ENCODE measurements at places on chromosomes 1 and 21.

DNA sequence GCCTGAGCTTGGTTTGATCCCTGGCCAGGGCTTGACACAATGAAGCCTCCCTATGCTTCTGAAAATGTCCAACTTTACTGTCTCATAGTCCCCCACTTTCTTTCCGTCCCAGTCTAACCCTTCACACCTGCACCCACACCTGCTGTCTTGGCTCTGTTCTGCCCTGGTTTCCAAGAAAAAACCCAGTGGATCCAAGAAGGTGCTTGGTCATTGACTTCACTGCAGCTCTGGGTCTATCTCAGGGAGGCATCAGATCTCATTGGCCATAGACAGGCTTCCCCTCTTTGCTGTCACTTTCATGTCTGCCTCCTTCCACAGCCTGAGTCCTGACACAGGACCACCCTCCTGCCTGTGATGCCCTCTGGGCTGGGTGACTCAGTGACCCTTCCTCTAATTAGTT is 37.8 kb upstream of the ETV3 start:
- no peak for DNase-seq

DNA sequence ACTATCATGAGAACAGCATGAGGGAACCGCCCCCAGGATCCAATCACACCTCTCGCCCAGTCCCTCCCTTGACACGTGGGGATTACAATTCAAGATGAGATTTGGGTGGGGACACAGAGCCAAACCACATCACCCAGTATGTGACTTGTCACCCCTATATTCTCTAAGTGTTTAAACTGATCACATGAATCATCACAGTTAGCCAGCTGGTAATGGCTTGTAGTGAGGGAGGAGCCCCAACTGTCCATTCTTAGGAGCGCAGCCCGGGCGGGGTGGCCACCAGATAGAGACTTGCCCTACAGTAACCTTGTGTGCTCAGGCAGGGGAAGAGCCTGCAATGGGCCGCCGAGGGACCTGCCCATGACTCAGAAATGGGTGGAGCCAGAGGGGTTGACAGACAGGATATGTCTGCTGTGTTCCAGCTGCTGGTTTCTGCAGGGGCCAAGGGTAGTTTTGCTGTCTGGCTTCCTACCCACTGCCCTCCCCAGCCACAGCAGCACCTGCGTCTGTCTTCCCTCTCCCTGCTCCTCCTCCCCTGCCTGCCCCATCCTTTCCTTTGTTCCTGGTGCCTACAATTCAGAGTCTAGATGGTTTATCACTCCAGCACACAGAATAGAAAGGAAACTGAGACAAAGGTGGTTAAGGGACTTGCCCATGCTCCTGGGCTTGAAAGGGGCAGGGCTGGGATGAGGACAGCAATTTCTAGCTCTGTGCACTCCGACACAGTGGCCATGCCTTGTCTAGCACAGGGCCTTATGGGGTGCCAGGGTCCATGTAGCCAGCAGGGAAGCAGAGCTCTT is 9.2 kb downstream of the ABCG1 start:
- DNase-seq, result peak; percentile 88

DNA sequence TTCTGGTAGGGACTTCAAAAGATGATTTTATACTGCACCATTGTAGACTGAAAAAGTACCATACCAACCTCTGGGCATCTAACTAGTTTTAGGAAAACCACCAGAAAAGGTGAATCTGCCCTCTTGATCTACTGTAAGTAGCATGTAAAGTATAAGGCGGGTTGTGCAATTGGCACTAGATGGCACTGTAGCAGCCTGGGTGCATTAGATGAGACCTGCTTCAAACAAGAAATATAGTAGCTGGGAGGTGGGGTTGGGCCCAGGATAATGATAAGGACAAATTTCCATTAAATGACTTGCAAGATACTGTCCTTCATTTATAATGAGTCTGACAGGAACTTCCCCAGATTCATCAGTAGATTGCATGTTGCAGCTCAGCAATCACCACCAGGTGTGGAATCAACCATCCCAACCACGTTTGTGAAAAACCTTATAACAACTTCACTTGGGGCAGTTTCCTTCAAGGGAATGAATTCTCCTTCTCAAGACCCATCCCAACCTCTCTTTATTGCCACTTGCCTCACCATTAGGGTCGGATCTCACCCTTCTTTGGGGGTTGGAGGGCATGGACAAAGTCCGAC is 37.3 kb upstream of the IL10 start:
- DNase-seq, result peak; percentile 35

DNA sequence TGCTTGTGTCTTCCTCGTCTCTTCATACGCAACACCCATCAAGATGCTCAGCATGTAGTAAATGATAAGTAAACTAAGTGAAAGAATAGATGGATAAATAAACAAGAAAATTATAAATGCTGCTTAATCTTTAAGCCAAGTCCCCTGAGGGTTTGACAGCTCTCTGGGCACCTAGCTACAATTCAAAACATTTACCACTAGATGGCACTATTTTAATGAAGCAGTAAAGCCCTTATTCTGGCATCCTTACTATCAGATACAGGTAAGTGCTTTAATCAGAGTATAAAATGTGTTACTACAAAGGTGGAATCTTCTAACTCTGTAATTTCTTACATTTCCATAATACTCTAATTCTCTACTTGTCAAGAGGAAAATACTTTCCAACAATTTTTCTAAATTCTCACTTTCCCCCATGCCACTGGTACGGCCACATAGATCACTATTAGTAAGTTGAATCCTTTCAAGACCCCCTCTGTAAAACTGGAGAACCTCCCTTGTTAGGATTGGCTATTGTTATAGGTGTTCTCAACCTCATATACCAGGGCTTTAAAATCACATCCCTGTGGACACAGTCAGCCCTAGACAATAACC is 137.8 kb downstream of the BARHL2 start:
- DNase-seq, result no peak

- DNase-seq, result no peak
Observed at GRCh38 chr1:20974069-20974468, 187.0 kb upstream of the HP1BP3 start.

- DNase-seq, result no peak
Observed at GRCh38 chr1:222123111-222123510, 381.2 kb upstream of the DUSP10 start.

- no peak for DNase-seq
Observed at GRCh38 chr1:178238722-178239510, 145.0 kb downstream of the RASAL2 start.

All from GDM1 (cell line).